Activated naive CD4-positive, alpha-beta T cell treated with anti-CD3 and anti-CD28 coated beads for 36 hours (primary cell): ENCODE measurements at places on chromosomes 16 and 17. TPM values are rescaled to one million over a fixed set of nuclear protein-coding genes. Genes with fewer than 3 reads are reported as not detected.
A peak's percentile ranks its signal among the peaks of the same experiment; 100 is the strongest.

GRCh38 chr17:79008666-79009387 is 737 bp downstream of the CANT1 start:
- peak; percentile 28 for DNase-seq

DNA sequence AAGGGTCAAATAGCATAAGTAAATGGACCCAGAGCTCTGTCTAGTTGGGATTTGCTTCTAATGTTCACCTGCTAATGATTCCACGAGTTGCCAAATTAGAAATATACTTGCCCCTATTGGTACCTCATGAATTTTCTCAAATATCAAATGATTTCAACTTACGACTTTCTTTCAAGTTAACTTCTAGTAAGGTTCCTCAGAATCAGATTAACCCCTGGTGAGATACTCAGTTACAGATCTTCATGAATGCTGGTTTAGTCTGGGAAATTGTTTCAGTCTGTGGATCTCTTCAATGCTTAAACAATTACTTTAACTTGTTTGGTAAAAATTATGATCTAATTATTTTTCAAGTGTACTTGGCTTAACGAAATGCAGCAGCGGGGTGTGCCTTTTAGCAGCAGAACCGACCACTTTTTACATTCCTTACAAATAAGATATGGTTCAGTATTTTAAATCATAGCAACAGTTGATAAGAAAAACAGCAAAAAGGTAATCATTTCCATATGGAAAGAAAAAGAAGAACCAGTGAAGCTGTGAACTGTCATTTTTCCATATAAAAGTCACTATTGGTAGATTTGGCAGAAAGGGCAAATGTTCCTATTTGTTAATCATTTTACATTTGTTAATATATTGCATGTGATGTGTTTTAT is 34.5 kb downstream of the TUBD1 start:
- no peak for DNase-seq

DNA sequence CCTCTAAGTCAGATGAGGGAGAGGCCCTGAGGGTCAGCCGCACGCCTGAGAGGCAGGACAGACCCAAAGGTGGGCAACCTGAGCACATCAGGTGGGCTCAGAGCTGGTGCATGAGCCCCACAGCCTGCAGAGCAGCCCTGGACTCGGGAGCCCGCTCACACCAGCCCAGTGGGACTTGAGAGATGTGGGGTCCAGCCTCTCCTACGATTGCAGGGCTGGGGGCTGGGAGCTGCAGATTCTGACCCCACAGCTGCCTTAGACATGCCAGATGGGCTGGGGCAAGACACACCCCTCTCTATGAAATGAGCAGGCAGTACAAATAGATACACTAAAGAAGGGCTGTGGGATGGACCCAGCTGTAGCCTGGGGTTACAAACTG is 77.1 kb upstream of the RBL2 start:
- DNase-seq, result no peak

- DNase-seq, result no peak
These were observed 95.0 kb downstream of the ADCY9 start for GRCh38 chr16:4021070-4021779.

- no peak for DNase-seq
These were observed 11.5 kb downstream of the CETP start for GRCh38 chr16:56973294-56973689.

GRCh38 chr16:4376126-4376892 is 4.7 kb downstream of the VASN start:
- no peak for DNase-seq

DNA sequence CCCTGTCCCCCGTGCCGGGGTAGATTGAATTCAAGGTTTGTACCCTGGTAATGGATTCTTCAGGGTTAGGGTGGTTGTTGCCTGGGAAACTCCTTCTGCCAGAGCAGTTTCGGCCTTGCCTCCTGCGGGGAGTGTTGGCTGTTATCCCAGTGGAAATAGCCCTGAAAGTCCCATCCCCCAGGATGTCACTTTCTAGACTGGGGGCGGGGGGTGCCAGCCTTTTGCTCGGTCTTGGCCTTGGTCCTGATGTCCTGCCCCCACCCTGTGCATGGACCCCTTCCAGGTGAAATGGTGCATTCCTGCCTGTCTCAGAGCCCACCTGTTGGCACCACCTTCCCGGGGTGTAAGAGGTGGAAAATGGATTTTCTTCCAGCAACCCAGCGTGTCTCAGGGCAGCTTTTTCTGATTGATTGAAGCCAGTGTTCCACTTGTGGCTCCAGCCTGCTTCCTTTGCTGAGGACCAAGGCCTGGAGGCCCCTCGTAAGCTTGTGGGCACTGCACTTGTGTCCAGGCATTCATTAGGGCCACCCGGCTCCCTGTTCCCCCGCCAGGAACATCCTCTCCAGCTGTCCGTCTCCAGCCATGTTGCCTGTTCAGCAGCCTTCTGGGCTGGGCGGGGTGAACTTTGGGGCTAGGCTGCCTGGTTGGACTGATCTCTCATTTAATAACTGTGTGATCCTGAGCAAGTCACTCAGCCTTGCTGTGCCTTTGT is 25.6 kb downstream of the MGAT5B start:
- no peak for DNase-seq

DNA sequence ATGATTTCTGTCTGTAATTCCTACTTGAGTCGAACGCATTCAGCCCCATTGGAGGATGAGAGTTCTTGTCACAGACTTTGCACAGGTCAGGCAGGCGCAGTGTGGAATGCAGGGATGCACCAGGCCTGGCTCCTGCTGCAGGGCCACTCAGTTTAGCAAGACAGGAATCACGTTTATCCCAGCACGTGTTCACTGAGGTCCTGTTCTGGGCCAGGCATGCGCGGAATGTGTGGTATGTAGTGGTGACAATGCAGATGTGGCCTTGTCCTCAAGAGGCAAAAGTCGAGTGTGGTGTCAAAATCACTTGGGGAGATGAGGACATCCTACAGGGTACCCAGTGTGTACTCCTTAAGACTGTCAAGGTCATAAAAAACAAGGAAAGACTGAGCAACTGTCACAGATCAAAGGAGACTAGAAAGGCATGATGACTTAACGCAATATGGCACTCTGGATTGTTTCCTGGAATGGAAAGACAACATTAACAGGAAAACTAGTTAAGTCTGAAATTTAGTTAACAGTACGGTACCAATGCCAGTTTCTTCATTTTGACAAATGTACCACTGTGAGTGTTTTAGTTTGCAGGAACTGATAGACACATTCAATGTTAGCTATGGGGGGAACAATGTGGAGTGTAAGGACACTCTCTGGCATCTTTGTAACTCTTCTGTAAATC is 121.5 kb upstream of the ADAMTS18 start:
- DNase-seq, result no peak

DNA sequence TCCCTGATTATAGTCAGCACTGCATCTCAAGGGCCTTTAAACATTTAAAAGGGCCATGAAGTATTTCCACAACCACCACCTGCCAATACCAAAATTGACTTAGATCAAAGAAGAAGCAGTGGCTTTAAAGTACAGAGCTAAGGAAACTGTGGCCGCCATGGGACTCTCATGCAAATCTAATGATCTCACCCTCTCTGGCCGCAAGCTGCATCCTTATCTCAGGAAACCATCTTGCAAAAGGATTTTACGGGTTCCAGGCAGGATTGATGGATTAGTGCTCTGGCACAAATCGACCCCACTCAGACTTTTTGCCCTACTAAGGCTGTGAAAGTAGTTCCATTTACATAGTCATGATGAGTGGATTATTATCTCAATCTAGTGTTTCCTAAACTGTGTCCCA is 22.6 kb downstream of the CDRT4 start:
- DNase-seq, result no peak

GRCh38 chr16:74756203-74756602 is 18.4 kb downstream of the FA2H start:
- DNase-seq, result no peak

- peak; percentile 65 for DNase-seq
These were observed 2.1 kb upstream of the C1QL1 start for GRCh38 chr17:44970136-44970741.

- no peak for DNase-seq
These were observed 1.5 kb downstream of the TMEM100 start for GRCh38 chr17:55720919-55721836.

- DNase-seq, result no peak
These were observed 42.9 kb upstream of the C16orf78 start for GRCh38 chr16:49330562-49331201.

GRCh38 chr16:86924537-86924936 is 346.2 kb downstream of the FOXL1 start:
- no peak for DNase-seq

GRCh38 chr16:54268340-54268739 is 18.2 kb downstream of the IRX3 start:
- DNase-seq, result no peak

Gene CDH1
- total RNA-seq, result 2.7 TPM

Gene PPP1R27
- not detected for total RNA-seq

Gene HSD17B1
- 0.26 TPM for total RNA-seq

Gene TBC1D3E
- not detected for total RNA-seq

Gene SAMD14
- 1.1 TPM for total RNA-seq

Gene KRTAP4-4
- not detected for total RNA-seq
